ENCODE measurements at places on chromosomes 3 and 15. TPM values are rescaled to one million over a fixed set of nuclear protein-coding genes. Genes with fewer than 3 reads are reported as not detected.

Gene LCTL
- total RNA-seq: 0.58 TPM

Gene DGKG
- under 0.01 TPM for total RNA-seq

Gene GPR149
- total RNA-seq: not detected

Gene CLDN18
- not detected for total RNA-seq

Gene FANCD2OS
- not detected for total RNA-seq

Gene PROS1
- 25.3 TPM for total RNA-seq

Gene PP2D1
- not detected for total RNA-seq

Gene THRB
- 7.3 TPM for total RNA-seq

Gene LRRIQ4
- not detected for total RNA-seq

Gene ATP2B2
- total RNA-seq: not detected

Gene BDH1
- 3.9 TPM for total RNA-seq
